NCI-H1436 (cell line): ENCODE measurements at places on chromosomes 12 and 14.

- DNase-seq, result no peak
These were observed 68.5 kb downstream of the RIN3 start for GRCh38 chr14:92581966-92582566.

GRCh38 chr12:58576916-58577315, 343.4 kb downstream of the LRIG3 start:
- no peak for DNase-seq

DNA sequence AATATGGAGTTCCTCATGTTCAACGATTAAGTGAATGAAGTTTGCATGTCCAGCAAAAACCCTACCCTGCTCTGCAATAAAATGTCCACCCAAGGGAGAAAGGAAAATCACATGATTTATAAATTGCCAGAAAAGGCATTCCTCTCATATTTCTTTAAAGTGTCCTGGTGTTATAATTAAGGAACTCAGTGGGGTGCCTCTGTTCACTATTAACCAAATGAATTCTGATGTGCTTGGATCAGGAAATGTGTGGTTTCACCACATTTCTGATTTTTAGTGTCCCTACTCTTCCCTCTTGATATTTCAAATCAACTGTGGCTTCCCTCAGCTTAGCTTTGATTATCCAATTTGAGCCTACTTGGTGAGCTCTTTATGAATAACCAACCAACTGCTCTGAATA, 208.1 kb downstream of the PHLDA1 start:
- DNase-seq, result no peak

GRCh38 chr14:69270795-69271708, 11.1 kb downstream of the GALNT16 start:
- no peak for DNase-seq

GRCh38 chr12:131132118-131132892, 178.6 kb downstream of the ADGRD1 start:
- peak; percentile 30 for DNase-seq

DNA sequence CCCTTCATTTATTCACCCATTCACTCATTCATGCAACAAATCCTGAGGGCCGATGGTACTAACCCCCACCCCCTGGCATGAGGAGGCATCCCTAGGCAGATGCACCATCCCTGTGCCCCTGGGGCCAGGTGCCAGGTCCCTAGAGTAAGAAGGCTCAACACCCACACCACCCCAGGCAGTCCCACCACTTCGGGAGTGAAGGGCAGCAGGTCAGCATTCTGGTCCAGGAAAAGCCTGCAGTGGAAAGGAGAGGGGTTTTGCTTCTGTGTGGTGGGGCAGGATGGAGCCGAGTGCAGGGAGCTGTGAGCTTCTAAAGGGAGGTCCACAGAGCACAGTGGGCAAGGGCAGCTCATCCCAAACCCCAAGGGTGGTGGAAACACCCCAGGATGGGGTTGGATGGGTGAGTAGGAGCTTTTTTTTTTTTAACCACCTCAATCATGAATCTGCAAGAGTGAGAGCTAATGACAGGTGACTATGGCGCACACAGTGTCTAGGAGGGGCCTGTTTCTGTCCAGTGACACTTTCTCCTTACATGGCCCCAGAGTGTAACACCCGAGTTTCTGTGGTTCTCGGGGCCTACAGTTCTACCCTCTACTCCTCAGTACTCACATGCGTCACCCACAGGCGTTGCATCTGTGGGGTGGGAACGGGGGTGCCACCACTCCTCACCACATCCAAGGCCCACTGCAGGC, 414.3 kb downstream of the TMEM121 start:
- no peak for DNase-seq

GRCh38 chr12:79267580-79267979, 403.0 kb downstream of the SYT1 start:
- DNase-seq, result no peak

DNA sequence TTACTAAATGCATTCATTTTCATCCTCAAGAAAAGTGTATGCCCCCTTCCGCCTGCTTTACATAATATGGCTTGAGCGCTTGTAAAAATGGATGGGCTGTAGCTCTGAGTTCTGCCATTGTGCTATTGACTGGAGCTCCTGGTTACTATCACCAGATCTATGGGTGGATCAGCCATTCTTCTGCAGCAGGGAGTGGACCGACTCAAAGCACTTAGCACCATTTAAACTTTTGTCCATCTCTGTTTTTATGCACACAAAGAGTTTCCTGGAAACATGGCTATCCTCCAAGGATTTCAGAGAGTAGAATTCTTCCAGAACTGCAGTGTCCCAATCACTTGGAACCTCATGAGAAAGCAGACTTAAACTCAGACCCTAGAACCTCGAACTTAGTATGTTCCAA, 4.5 kb upstream of the NUMB start:
- DNase-seq, result no peak

DNA sequence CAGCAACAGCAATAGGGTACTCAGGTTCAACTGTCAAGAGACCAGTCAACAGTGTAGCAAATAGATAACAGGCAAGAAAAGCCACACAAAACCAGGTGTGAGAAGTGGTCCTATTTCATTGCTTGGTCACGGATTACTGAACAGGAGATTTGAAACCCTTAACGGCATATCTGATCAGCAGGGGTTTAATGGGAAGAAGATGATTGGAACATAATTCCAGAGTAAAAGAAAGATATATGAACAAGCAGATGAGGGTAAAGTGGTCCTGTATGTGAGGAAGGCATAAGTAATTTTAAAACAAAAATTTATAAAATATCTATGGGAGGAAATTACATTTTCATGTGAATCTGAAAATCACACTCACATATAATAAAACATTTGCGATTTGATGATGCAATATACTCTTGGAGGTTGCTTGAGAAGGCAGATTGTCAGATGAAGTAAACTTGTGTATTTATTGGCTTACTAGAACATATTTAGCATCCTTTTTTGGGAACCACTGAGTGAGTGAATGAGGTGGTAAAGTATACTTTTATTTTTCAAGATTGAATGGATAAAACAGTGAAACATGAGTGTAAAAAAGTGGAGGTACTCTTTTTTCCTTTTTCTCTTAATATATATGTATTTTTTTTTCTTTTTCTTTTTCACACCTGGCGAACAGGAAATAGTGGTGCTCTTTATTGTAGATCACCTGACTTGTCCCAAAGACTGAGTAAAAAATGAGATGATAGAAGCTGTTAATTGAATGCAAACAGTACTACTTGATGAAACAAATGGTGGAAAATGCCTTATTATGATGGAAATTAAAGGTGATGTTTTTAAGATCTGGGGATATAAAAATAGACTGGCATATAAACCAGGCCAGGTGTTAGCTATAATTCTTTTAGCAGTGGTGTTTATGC, 21.6 kb upstream of the SDR39U1 start:
- no peak for DNase-seq

- no peak for DNase-seq
These were observed 9.8 kb downstream of the ZNF385A start for GRCh38 chr12:54374562-54375258.

DNA sequence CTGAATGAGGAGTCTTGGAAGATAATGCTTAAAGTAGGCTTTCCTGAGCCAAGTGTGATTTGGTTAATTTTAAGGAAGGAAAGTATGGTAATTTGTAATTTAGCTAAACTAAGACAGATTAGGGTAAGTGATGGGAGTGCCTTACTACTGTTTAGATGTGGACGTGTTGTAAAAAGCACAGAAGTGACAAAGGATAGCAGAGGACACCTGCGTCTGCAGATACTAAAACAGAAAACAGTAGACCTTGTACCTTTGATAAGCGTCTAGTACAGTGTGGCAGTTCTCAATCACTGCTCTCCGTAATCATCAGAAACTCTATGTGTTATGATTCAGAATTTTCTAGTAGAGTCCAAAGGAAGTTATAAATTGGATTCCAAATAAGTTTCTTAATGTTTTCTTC, 58.0 kb downstream of the MIA2 start:
- DNase-seq, result no peak

- no peak for DNase-seq
These were observed 279.1 kb downstream of the BTG1 start for GRCh38 chr12:91866566-91866965.

GRCh38 chr14:97366400-97366799, 569.2 kb downstream of the VRK1 start:
- no peak for DNase-seq

GRCh38 chr12:94829552-94829951, 173.9 kb downstream of the NDUFA12 start:
- no peak for DNase-seq

- DNase-seq, result no peak
These were observed 480.2 kb upstream of the FBXO33 start for GRCh38 chr14:39912192-39913100.

DNA sequence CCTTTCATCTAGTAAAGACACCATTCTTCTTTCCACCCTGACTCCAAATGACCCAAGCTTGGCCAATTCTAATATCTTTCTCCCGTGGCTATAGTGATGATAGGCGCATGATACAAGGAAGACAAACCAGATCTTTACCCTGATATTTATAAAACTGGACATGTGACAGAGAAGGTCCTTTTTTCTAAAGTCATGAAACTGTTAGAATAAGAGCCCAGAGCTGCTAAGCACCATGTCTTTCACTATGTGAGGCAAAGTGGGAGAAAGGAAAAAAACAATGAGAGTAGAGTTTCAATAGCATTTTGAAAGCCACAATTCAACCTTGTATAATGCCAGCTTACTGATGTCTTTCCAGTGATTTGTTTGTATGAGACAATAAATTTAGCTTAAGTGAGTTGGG, 212.4 kb downstream of the RASSF9 start:
- DNase-seq, result no peak

DNA sequence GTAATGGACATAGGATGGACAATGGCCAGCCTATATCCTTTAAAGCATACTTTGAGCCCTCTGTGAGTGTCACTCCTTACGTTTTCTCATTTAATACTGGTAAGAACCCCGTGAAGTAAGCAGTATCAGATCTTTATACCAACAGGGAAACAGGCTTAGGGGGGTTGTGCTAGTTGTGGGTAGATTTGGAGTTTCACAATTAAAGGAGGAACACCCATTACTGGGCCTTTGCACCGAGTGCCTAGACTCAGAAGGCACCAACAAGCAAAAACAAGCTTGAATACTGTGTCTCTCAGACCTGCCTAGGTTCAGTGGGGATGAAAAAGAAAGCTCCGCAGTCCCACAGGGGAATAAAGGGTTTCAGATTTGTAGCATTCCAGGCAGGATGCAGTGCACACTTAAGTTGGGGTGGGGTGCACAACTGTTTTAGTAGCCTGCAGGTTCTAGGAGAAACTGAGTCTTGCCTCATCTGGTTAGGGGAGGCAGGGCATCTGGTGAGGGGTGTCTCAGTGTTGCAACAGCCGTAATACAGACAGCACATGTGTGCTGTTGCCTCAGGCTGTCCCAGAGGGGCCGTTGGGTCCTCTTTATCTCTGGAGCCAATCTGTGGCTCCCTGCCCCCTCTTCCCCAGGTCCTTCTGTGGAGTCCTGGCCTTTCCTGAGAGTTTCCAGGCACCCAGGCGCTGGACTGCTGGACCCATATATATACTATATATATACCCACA, 51.2 kb downstream of the IRAK3 start:
- no peak for DNase-seq
